Hematopoietic multipotent progenitor cell treated with erythropoietin and hydrocortisone succinate and interleukin-3 and kit ligand, for 6 days (in vitro differentiated cells): ENCODE measurements at places on chromosomes 1 and 21.

DNA sequence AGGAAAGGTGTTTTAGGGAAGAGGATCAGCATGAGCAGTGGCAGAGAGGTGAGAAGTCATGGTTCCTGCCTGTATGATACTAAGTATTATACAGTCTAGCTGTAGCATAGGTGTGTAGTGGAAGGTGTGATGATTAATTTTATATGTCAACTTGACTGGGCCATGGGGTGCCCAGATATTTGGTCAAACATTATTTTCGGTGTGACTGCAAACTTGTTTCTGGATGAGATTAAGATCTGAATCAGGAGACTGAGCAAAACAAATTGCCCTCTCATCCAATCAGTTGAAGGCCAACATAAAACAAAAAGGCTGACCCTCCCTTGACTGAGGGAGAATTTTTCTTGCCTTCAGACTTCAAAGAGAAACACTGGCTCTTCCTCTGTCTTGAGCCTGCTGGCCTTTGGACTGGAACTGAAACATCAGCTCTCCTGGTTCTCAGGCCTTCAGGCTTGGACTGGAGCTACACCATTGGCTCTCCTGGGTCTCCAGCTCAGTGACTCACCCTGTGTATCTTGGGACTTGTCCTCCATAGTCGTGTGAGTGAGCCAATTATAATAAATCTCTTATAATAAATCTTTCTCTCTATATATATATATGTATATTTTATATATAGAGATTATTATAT is 6.8 kb upstream of the CDC42 start:
- DNase-seq, result no peak

GRCh38 chr1:186183970-186184628 is 191.0 kb downstream of the TPR start:
- no peak for DNase-seq

- DNase-seq, result peak; percentile 62
These were observed 127.8 kb downstream of the GABPA start for GRCh38 chr21:25862596-25862995.

DNA sequence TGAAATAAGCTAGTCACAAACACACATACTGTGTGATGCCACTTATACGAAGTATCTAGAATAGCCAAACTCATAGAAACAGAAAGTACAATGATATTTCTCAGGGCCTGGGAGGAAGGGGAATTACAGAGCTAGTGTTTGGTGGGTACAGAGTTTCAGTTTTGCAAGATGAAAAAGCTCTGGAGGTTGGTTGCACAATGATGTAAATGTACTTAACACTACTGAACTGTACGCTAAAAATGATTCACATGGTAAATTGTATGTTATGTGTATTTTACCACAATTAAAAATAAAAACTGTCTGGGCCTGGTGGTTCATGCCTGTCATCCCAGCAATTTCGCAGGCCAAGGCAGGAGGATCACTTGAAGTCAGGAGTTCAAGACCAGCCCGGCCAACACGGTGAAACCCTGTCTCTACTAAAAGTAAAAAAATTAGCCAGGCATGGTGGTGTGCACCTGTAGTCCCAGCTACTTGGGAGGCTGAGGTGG is 15.3 kb upstream of the FHAD1 start:
- DNase-seq, result no peak

DNA sequence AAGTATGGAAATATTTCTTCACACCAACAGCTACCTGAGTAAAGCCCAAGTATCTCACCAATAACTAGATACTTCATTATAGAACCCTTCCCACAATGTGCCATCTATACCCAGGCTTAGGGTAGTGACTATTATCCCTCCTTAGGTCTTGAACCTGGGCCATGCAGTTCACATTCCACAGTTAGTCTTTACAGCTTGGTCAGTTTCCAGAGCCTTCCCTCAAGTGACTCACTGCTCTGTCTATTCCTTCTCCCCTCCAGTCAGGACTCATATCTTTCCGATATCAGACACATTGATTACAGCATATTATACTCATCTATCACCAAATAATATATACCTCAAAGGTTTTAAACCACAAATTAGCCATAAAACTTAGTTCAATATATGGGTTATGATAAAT is 23.6 kb downstream of the VAMP4 start:
- no peak for DNase-seq

- DNase-seq, result no peak
These were observed 48.1 kb downstream of the DMRTB1 start for GRCh38 chr1:53507116-53507820.

DNA sequence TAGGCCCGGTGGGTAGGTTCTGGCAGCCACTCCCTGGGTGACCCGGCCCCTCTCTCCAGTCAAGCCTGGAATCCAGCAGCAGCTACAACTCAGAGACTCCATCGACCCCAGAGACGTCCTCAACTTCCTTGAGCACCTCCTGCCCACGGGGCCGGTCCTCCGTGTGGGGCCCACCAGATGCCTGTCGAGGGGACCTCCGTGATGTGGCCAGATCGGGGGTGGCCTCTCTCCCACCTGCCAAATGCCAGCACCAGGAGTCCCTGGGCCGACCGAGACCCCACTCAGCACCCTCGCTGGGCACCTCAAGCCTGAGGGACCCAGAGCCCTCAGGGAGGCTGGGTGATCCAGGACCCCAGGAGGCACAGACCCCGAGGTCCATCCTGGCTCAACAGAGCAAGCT is 2.7 kb downstream of the MIIP start:
- DNase-seq, result no peak

GRCh38 chr1:41662765-41663437 is 178.4 kb upstream of the EDN2 start:
- no peak for DNase-seq

DNA sequence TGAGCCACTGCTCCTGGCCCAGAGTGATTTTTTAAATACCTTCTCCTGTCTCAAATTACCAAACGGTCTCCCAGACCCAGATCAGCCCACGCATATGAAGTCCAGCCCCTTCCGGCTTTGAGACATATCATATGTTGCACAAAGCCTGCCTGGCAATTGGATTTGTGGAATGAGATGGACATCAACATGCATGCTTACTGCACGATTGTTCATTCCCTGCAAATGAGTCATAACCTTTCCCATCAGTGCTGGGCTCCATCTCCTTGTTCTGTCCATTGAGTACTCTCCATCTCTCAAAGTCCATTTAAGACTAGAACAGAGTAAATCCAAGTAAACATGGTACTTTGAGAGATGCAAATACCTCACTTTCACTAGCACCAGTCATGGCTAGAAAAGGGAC is 612.2 kb upstream of the USP24 start:
- no peak for DNase-seq

DNA sequence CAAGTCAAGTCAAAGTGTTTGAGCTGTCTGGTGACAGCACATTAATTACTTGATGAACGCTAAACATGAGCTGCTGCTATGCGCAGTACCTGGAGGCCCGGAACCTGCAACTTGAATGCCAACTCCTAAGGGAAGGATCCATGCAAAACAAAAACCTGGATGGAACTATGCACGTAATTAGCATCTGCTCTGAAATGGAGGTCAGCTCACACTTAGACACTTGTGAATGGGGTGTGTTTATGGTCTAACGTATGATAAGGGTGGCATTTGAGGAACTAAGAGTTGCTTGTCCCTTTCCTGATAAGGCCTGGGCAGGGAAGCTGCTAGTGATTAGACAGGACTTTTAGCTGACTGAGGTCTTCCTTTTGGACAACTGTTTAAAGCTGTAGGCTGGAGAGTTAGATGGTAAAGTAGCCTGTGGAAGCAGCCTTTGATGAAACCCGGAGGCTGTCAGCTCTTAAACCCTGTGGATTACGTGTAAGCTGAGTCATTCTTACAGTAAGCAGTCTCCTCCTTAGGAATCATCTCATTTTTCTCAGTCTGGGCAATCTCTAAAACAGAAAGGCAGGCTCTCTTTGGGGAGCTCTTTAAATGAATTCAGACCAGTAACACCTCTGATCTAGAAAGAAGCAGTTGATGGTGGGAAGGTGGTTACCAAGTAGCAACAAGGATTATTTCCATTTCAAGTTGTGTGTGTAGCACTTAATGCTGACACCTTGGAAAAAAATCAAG is 6.8 kb downstream of the TENT5C start:
- peak; percentile 98 for DNase-seq

- no peak for DNase-seq
These were observed 7.6 kb upstream of the C1orf174 start for GRCh38 chr1:3907621-3908165.

- no peak for DNase-seq
These were observed 1.8 kb downstream of the JMJD4 start for GRCh38 chr1:227733309-227733705.

- DNase-seq, result no peak
These were observed 16.0 kb upstream of the ARHGEF10L start for GRCh38 chr1:17523321-17524041.

DNA sequence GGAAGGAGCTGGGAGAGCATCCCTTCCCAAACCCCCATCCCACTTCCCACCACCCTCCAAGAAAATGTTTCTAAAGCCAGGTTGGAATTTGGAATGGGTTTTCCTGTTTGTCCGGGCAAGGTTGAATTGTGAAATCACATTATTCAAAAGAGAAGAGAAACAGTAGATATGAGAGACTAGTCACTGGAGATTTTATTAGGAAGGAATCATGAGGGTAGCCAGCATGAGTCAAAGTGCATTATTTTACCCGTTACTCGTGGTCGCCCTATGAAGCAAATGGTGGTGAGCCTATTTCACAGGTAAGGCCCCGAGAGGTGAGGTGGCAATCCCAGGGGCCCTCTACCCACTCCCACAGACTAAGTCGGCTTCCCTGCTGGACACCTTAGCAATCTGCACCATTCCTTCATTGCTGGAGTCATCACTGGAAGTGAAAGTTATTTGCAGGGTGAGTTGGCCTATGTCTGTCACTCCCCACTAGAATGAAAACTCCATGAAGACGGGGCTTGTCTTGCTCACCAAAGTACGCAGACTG is 52.8 kb downstream of the TOMM20 start:
- no peak for DNase-seq

GRCh38 chr1:199121047-199121446 is 482.2 kb downstream of the PTPRC start:
- no peak for DNase-seq

- no peak for DNase-seq
These were observed 134.6 kb upstream of the ADAMTS5 start for GRCh38 chr21:27101523-27101922.

DNA sequence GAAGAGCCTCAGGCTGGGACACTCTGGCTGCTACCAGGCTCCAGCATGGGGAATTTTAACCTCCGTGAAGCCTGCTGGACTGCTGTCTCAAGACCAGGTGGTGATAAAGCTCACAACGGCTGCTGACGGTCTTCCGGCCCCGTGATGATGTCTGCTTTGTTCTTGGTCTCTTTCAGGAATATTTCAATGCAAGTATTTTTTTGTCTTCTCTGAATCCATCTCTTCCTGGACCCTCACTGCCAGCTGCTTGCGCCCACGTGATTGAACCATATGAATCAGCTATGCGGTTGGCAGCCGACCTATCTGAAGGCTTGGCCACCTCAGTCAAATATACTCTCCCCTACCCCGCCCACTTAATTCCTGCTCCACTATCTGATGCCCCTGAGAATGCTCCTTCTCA is 14.6 kb upstream of the SLC6A17 start:
- DNase-seq, result no peak

DNA sequence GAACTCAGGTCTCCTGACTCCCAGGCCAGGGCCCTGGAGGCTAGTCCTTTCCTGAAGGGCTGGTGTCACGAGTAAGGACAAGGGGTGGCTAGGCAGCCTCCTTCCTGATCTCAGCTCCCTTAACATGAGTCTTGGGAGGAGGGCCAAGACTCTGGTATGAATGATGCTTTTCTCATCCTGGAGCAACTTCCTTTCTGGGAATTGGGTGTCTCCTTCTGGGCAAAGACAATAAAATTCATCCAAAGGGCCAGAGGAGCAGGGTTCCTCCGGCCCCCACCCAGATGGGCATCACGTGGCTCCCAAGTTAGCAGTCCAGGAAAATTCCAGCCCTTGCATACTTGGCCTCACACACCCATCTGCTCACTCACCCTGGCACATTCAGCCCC is at the start of gene FAM167B:
Gene FAM167B, plus strand, starts transcription at position 335 of the 386 bp plus-strand sequence. CDS start 200 bp downstream, outside the sequence.
- no peak for DNase-seq

GRCh38 chr1:60280819-60281218 is 207.2 kb upstream of the C1orf87 start:
- no peak for DNase-seq

- DNase-seq, result no peak
These were observed 14.0 kb downstream of the THEMIS2 start for GRCh38 chr1:27886353-27886679.

- DNase-seq, result peak; percentile 81
These were observed 2.2 kb upstream of the IRF6 start for GRCh38 chr1:209808059-209808581.

- no peak for DNase-seq
These were observed 20.5 kb downstream of the MX1 start for GRCh38 chr21:41446586-41446985.

DNA sequence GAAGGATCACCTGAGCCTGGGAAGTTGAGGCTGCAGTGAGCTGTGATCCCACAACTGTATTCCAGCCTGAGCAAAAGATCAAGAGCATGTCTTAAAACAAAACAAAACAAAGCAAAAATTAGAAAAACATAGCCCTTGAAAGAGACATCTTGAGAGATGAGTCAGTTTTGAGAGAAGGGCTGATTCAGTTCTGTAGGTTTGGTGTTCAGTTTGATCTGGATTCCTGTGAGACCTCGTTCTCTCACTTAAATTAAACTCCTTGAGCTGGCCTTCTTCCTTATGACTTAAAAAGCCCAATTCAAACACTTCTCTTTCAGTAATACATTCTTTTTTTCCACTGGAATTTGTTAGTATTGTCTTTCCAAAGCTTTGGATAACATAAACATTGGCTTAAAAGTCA is 164.2 kb downstream of the NRIP1 start:
- no peak for DNase-seq
